Psoas muscle (tissue), 8 donors: ENCODE measurements at places on chromosomes 13 and 19. TPM values are rescaled to one million over a fixed set of nuclear protein-coding genes. Genes with fewer than 3 reads are reported as not detected.

- peak; percentile 29 for DNase-seq
Measured at GRCh38 chr13:65784088-65784816, 1445.9 kb downstream of the PCDH9 start.

FFAR1 gene
- not detected for total RNA-seq

DNA sequence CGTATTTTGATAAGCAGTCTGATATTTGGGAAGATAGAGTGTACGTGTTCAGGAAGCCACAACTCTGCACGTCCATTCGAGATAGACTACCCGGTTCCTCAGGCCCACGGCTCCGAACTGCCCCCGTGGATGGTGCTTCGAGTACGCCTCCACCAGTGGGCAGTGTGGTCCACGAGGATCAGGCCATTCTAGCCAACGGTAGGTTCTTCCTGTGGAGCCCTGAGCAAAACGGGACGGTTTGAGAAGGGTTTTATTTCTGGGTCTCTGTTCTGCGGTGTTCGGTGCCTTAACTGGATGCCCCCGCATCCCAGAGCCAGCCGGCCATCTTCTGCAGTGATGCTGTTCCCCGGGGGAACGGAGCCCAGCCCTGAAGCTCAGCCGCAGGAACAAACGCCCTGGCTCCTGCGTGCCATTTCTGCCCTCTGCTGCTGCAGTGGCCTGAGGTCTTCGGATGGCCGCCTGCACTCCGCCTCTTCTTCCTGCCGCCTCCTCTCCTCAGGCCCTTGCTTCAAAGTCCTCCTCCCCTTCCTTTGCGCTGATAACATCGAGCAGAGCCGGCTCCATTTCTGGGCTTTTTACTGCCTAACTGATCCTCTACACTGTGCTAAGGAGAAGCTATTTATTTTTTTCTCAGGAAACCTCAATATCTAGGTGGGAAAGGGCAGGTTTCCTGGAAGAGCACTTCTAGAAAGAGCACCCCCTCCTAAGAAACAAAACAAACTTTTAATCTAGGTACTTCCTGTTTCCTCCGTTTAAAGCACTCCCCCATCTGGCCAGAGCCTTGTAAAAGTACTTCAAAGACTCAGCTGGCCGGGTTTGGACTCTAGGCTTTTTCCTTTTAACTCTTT lies 36.2 kb upstream of the SLC46A3 start:
- peak; percentile 60 for DNase-seq

IRS2 gene
- 36.0 TPM for total RNA-seq

DNA sequence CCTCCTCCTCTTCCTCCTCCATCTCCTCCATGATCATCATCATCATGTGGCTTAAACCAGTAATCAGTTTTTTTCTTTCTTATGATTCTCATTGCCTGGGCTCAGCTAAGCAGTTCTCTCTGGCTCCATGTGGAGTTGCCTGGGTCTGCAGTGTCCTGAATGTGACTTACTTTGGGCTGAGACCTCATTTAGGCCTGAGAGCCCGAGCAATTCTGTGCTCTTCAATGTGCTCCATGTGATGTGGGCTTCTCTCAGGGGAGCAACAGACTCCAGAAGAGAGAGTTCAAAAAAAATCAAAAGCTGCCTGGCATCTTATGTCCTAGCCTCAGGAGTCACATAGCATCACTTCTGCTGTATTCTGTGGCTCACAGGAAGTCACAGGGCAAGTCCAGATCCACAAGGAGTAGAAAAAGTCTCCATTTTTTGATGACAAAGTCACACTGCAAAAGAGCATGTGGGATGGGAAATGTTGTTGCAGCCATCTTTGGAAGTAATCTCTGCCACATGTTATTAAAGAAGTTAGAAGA lies 128.7 kb downstream of the MAB21L1 start:
- no peak for DNase-seq

LONP1 gene
- 61.0 TPM for total RNA-seq

CACTIN gene
- 20.1 TPM for total RNA-seq

DNA sequence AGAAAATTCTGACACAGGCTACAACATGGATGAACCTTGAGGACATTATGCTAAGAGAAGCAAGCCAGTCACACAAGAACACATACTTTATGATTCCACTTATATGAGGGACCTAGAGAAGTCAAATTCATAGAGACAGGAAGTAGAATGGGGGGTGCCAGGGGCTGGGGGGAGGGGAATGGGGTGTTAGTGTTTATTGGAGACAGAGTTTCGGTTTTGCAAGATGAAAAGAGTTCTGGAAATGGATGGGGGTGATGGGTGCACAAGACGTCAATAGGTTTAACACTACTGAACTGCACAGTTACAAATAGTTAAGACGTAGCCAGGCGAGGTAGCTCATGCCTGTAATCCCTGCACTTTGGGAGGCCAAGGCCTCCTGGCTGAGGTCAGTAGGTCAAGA lies 3.5 kb upstream of the ZNF787 start:
- no peak for DNase-seq

SMIM44 gene
- total RNA-seq, result not detected

ZNF415 gene
- total RNA-seq, result 3.9 TPM

GRCh38 chr13:97660594-97661260 lies 226.8 kb downstream of the RAP2A start:
- DNase-seq, result no peak

DNA sequence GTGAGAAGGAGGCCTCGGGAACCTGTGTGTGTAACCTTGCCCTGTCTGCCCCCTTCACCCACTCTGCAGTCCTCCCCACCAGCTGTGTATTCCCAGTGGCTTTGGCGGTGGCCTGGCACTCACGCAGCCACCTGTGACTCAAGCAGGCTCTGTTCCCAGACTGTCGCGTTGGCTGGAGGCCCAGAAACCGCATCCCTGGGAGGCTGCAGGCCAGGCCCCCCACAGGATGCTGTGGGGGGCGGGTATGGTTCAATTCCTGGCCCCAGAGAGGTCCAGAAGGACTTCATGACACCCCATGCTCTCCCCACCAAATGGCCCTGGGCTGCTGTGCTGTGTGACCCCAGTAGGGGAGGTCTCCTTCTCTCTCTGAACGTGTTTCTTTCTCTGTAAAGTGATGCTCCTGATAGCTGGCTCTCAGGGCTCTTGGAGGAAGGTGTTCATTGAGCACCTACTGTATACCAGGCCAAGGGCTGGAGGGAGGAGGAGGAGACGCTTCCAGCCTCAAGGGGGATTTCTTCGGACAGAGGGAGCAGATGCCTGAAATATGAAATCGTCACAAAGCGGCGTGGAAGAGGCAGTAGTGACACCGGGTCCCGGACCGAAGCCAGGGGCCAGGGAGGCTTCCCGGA lies 1.9 kb upstream of the LINGO3 start:
- DNase-seq, result no peak

- DNase-seq, result peak; percentile 75
Measured at GRCh38 chr13:50129706-50130122, 114.5 kb downstream of the KCNRG start.

GRCh38 chr13:85853901-85854663 lies 54.9 kb upstream of the SLITRK6 start:
- no peak for DNase-seq

GRCh38 chr13:84417416-84417815 lies 535.1 kb upstream of the SLITRK1 start:
- DNase-seq, result no peak

ITGBL1 gene
- total RNA-seq, result 2.1 TPM

ZNF850 gene
- 1.1 TPM for total RNA-seq
